ENCODE measurements at places on chromosomes 12 and 14. TPM values are rescaled to one million over a fixed set of nuclear protein-coding genes. Genes with fewer than 3 reads are reported as not detected.

Gene NYNRIN
- 25.3 TPM for total RNA-seq

Gene STAC3
- total RNA-seq, result 1.7 TPM

Gene LAG3
- not detected for total RNA-seq

- H3K4me3 ChIP-seq, result no peak overlapping the region
- H3K4me1 ChIP-seq, result peaks cover 9% of the 10 kb centered on the region
- no peak for DNase-seq
- no peak overlapping the region for H3K27ac ChIP-seq
- peaks cover 58% of the 10 kb centered on the region for H3K27me3 ChIP-seq
Measured at GRCh38 chr14:100573002-100573756, 14.0 kb downstream of the BEGAIN start.

- H3K4me3 ChIP-seq, result no peak overlapping the region
- H3K36me3 ChIP-seq, result no peaks in the 10 kb centered on the region
- peaks cover 25% of the 10 kb centered on the region for H3K4me1 ChIP-seq
- no peak for DNase-seq
Measured at GRCh38 chr12:106978035-106978800, 8.7 kb downstream of the MTERF2 start.
